Activated gamma-delta T cell treated with Interleukin-2 at 50 U/mL for 16 hours (primary cell): ENCODE measurements at places on chromosomes 4 and X.

DNA sequence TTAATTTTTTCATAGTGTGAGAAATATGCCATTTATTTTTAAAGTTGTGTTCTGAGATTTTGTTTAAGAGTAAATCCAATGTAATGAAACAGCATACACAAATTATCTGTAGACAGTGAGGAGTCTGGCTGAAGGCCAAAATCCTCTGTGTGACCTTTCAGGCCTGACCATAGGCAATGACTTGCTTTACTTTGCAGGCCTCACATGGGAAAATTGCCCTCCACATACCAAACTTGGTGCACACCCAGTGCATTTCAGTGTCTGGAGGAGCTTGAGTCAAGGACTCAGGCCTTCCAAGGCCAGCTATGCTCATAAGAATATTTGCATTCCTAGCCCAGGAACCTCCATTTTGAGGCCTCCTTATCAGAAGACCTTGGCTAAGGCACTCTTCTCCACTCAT is 430.1 kb downstream of the GABRG1 start:
- no peak for DNase-seq

DNA sequence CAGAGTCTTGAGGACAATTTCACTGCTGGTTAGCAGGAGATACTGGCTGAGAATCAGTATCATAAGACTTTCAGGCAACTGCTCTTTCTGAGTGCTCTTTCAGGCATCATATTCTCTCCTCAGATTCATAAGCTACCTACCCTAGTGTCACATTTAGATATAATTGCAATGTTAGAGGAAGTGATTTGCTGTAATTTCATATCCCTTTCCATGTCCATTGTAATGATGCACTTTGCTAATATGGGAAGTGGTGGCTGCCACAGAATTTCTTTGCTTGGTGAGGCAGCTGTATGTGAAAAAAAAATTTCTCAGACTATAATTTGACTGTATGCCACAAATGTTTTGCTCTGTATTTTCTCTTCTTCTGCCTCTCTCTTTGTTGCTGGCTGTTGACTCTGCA is 63.3 kb downstream of the DOCK11 start:
- DNase-seq = no peak

DNA sequence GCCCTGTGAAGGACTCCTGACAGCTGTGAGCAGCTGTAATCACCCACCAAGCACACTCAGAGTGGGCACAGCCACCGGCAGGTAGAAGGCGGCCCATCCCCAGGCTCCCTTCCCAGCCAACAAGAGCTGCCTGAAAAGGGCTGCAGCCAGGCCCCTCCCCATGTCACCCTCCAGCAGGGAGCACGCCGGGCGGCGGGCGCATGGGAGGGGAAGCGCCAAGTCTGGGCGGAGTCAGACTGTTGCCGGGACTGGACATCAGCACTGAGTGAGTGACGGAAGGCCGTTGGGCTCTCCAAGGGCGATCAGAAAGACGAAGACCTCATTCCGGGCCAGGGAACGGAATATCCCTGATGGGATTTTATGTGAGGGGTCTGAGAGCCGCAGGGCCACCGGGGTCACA is 82.1 kb downstream of the PPP2R2C start:
- no peak for DNase-seq

GRCh38 chr4:15233626-15234025 is 194.2 kb upstream of the C1QTNF7 start:
- DNase-seq = no peak

DNA sequence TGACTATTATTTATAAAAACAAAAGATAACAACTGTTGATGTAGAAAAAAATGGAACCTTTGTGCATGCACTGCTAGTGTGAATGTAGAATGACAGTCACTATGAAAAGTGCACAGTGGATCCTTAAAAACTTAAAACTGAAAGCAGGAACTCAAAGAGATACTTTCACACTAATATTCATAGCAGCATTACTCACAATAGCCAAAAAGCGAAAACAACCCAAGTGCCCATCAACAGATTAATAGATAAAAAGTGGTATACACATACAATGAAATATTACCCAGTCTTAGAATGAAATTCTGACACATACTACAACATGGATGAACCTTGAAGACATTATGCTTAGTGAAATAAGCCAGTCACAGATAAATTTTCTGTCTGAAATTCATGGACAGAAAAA is 23.8 kb downstream of the CENPC start:
- DNase-seq = no peak

DNA sequence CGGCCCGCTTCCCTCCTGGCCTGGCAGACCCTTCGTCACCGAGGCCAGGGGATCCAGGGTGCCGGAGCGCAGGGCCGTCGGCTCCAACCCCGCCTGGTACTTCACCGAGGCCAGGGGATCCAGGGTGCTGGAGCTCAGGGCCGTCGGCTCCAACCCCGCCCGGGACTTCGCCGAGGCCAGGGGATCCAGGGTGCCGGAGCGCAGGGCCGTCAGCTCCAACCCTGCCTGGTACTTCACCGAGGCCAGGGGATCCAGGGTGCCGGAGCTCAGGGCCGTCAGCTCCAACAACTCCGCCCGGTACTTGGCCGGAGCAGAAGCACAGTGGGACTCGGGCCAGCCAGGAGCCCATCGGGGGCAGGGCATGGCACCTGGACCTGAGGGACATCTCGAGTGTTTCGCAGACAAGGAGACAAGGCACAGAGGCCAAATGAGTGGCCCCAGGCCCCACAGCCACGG is 85.1 kb downstream of the FAM53A start:
- no peak for DNase-seq

DNA sequence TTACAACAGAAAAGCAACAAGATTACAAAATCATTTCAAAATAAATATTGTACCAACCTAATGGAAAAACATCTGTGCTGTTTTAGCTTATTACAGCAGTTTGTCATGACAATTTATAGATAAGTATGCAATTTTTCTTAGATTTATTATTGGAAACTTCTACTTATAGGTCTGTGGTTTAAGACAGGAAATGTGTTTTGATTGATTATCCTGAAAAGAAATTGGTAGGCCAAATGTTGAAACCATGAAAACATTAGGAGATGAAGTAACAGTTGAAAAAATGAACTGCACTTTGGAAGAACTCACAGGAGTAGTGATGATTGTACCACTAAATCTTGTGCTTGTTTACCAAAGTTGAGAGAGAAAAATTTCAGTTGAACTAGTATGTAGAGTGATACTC is 162.2 kb upstream of the GIMD1 start:
- DNase-seq = no peak

GRCh38 chrX:35090801-35091200 is 148.2 kb downstream of the FAM47B start:
- no peak for DNase-seq
